HT1080 (cell line): ENCODE measurements at places on chromosomes 5 and 9.

DNA sequence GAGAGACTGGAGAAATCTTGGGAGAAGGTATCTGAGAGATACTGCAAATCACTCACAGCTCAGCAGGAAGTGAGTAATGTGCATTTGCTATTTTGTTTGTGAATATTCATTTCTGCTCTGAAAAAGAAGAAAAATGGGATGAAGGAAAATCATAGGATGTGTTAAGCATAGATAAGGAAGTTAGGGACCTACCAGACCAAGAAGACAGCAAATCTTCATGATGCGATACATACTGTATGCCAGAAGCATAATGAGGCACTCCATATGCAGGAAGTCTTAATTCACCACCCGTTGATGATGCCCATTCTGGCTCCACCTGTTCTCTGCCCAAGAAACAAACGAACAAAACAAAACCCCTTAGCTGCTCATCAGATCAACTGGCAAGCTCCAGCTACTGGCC, 6.1 kb upstream of the DAPK1 start:
- no peak for DNase-seq

DNA sequence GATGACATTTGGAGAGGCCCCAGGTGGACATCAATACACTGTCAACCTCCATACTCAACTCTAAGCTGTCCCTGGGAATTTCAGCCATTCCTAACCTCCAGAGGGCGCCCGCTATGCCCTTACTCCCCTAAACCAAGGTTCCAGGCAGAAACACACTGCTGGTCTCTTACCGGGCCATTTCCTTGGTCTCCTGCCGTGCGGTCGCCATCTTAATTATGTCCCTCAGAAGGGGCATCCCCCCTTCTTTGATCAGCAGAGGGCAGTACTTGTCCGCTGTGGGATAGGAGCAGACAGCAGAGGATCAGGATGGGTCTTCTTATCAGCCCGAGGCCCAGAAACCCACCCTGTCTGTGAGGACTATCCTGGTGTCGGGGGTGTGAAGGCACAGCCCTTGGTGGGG, 9.3 kb upstream of the ZDHHC12 start:
- peak; percentile 87 for DNase-seq

- DNase-seq, result peak; percentile 20
Measured at GRCh38 chr9:119838210-119838609, 469.0 kb upstream of the BRINP1 start.

GRCh38 chr5:132209131-132209530, 18.5 kb downstream of the P4HA2 start:
- peak; percentile 31 for DNase-seq

DNA sequence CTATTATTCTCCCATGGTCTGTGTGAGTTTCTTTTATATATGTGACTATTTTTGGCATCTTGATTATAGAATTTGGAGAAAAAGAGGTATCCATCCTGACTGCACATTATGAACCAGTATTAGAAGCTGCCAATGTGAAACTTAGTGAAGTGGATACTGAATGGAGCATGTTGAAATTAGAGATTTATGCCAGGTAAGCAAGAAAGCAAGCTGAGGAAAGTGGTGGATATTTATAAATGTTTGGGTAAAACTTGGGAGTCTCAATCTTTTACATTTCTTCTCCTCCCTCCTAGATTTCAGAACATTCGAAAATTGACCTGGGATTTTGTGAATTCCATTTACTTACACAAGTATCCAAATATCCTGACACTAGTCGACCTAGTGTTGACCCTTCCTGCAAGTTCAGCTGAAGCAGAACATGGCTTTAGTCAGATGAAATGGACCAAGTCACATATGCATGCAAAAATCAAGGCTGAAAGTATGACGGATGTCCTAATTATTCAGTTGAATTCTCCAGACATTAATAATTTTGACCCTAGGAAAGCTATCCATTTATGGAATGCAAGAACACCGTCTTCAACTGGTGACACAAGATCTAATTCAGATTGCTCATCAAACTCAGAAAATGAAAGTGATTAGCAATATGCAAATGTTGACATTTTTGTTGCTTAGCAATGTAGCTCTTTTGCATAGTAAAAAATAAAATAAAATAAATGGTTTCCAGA, 66.8 kb upstream of the IL7R start:
- no peak for DNase-seq

DNA sequence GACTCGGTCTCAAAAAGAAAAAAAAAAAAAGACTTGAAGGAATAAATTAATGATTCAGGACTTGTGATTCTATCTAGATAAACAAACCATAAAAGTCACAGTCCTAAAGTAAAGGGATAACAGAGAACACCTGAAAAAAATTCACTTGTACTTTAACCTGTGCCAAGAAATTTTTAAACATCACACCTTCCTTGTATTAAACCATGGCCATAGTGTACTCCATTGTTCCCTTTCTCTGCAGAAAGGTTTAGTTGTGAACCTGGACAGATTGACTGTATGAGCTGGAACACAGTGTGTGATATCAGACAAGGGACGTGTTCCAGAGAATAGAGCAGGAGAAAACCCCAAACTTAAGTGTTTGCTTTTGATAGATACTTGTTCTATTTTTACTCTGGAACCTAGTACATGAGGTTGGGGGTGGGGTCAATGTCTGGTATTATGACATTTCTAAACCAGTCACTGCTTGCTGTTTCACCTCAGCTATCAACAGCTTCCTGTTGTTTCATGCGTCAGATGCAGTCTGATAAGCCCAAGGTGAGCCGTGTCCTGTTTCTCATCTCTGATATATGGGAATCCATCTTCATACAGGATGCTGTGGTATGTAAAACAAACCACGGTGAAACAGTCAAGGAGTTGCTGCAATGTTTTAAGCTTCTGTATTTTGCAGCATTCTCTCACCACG, 62.5 kb upstream of the ITGA1 start:
- peak; percentile 76 for DNase-seq

GRCh38 chr9:33852216-33852826, 35.4 kb downstream of the UBE2R2 start:
- DNase-seq, result peak; percentile 40

- DNase-seq, result no peak
Measured at GRCh38 chr9:68832101-68832500, 127.1 kb downstream of the PIP5K1B start.

DNA sequence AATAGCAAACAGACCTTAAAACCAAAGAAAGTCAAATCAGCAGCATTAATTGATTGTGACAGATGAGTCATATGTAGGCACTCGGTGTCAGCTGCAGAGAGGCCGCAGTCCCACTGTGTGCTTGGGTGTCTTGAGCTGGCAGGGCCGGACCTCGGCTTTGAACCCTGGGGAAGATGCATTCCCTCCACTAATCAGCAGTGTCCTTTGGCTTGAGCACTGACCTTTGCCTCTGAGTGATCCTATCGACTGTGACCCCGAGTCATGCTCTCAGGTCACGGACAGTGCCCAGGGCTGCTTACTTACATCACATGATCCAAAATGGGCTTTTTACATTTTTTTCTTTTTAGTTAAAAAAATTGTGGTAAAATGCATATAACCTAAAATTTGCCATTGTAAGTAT, 188.7 kb downstream of the GADD45G start:
- no peak for DNase-seq
